Stromal cell of bone marrow (primary cell): ENCODE measurements at places on chromosomes 7 and 10.

GRCh38 chr7:16084370-16084769 is 337.0 kb downstream of the CRPPA start:
- no peak for DNase-seq

GRCh38 chr7:113775401-113775800 is 143.4 kb downstream of the PPP1R3A start:
- DNase-seq: no peak

DNA sequence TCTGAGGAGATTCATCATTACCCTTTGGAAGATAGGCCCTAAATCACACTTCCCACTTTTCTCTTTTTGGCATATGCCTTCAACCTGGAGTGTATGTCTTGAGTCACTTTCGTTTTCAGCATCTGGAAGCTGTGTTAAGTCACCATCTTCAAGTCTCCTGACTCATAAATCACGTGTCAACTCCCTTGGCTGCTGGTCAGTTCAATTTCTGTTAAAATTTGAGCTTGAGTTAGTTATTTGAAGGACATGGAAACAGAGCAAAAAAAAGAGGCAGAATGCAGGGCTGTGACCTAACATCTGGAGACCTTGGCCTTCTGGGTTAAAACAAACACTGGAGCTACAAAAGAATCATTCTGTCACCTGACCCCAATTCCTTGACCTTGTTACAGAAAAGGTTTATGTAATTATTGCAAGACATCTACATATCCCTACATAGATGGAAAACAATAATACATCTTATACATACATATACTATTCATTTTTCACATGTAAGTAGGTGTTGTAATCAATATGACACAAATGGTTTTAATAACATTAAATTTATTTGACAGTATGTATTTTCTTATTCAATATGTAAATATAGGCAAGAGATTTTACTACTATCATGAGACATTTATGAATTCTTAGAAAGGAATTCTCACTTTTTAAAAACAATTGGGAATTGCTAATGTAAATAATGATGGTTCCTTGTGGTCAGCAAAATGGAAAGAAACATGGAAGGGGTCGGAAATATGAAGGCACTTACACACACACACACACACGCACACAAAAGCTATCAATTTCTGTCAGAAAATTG is 169.7 kb upstream of the PHYHIPL start:
- peak; percentile 89 for DNase-seq

GRCh38 chr7:100694098-100694745 is at the start of gene GIGYF1:
GIGYF1 (minus strand) TSS chr7:100694250; CDS start chr7:100688238, 6,012 bp downstream.
- no peak for DNase-seq

- no peak for DNase-seq
These were observed 365.1 kb upstream of the NFE2L3 start for GRCh38 chr7:25786936-25787335.

DNA sequence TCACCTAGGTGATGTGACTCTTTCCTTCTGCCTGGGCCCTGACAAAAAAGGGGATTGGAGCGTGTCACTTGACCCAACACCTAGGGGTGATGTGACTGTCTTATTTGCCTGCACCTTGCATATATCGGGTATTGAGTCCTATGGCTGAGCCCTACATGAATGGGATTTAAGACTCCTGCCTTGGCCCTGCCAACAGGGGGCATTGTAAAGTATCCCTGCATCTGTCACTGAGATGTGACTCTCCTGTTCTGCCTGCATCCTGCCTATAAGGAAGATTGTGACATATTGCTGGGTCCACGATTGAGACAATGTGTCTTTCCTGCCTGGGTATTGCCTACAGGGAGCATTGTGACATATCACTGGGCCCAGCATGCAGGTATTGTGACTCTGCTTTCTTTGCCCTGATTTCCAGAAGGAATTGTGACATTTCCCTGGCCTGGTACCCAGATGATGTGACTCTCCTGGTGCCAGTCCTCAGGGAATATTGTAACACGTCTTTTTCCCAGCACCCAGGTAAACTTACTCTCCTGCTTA is 14.2 kb upstream of the ZNF107 start:
- DNase-seq: no peak

GRCh38 chr10:90751107-90751997 is 106.5 kb downstream of the HTR7 start:
- DNase-seq: peak; percentile 10

GRCh38 chr7:98038321-98038720 is 48.3 kb upstream of the OCM2 start:
- DNase-seq: no peak

- no peak for DNase-seq
These were observed 710.4 kb downstream of the TNS3 start for GRCh38 chr7:46871516-46871915.

DNA sequence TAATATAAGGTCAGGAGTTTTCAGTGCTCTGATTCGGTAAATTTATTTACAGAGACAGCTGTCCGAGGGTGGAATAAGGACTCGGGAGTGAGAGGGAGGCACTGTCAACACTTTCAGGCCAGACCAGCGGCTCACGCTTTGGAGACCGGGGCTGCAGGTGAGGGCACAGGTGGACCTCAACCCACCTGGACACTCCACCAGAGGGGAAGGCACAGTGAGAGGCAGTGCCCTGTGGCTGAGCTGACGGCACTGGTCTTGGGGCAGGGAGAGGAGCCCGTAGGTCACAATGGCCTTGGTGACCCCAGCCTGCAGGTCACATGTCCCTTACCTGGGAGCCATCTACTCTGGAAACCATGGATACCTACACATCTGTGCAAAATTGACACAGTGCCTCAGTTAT is 315.1 kb downstream of the ADARB2 start:
- DNase-seq: no peak

DNA sequence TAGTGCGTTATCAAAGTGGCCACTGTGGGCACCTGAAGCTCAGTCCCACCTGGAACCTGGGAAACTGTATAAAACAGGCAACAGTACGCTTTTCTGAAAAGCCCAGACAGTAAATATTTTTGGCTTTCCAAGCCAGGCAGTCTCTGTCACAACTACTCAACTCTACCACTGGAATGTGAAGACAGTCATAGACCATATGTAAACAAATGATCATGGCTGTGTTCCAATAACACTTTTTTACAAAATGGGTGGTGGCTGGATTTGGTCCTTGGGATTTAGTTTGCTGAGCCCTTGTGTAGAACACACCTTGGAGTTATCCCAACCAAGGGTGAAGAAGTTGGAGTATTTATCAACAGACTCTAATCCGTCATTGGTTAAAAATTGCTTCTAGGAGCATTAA is 259.9 kb downstream of the SKIDA1 start:
- DNase-seq: no peak

DNA sequence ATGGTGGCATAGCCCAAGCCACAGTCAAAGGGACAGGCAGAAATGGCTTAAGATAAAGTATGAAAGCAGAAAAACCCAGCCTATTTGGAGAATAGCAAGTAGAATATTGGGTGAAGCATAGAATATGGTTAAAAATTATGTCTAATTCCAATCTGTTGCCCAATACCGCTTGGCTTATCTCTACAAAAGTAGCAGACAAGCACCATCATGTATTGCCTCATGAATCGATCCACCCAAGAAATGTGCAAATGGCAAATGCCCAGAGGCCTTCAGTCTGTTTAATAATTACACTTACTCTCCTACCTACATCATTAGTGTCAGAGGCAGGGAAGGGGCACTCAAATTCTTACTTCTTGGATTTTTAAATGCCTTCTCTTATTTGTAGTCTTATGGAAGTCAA is 130.9 kb upstream of the ADAM12 start:
- DNase-seq: no peak

DNA sequence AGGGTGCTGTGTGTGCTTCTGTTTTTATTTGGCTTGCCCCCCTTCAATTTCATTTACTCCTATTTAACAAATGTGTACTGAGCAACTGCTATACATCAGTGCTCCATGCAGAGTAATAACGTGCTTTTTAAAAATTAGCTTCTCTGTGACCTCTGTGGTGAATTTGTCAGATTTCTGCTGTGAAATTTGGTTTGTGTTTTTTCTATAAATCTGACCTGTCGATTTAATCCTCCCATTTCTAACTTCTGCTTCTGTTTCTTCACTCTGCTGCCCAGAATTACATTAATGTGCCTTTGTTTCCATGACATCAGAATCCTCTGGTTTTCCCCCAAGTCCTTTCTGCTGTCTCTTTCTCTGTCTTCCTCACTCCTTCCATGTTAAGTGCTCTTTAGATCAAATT is 123.8 kb upstream of the CACNA2D1 start:
- DNase-seq: no peak

GRCh38 chr7:134246761-134247160 is 70.0 kb downstream of the SLC35B4 start:
- no peak for DNase-seq

- no peak for DNase-seq
These were observed 45.4 kb downstream of the DKK1 start for GRCh38 chr10:52359441-52359840.

DNA sequence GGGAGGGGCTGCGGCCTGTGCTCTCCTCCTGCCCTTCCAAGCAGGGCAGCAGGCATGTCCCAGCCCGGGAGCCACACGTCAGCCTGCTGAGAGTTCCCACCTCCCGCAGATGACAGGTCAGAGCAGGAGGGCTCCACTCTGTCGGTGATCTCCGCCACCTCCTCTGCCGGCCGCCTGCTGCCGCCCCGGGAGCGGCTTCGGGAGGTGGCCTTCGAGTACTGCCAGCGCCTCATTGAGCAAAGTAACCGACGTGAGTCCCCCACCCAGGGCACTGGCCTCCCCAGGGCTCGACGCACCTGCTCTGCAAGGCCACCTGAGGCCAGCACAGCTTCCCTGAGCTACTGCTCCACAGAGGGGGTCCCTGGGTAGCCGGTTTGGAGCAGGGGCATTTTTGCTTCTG is 9.4 kb downstream of the AP5Z1 start:
- DNase-seq: no peak

DNA sequence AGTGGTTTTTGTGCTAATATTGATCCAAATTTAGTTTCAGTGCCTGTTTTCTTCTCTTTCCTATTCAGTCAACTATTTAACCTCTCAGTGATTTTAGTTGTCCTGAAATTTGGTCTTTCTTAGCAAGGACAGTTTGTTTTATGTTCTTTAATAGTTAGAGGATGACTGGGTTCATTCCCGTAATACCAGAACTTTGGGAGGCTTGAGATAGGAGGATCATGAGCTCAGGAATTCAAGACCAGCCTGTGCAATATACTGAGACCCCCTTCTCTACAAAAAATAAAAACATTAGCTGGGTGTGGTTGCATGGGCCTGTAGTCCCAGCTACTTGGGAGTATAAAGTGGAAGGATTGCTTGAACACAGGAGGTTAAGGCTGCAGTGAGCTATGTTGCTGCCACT is 148.3 kb downstream of the EXOC4 start:
- no peak for DNase-seq

DNA sequence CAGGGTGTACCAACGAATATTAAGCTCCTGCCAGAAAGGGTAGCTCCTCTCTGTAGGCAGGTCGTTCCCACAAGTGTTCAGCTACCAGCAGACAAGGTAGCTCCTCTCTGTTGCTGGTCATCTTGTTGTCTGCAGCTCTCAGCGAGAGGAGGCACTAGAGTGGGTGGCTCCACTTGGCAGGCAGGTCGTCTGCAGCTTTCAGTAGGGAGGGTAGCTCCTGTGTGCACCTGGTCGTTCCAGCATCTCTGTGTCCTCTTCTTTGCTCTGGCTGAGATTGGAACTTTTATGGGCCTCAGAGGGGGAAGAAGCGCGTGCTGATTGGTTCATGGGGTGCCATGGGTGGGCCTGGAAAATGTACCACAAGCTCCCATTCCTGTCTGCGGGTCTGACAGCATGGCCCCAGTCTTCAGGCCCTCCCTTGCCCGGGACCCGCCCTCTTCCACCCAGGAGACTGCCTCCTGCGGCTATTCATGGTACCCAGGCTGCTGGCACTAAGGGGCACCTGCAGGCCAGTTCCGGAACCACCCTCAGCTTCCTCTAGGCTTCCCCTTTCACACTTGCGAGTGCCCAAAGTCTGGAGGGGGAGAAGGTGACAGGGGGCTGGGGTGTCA is 63.9 kb upstream of the CACNA2D1 start:
- DNase-seq: no peak

DNA sequence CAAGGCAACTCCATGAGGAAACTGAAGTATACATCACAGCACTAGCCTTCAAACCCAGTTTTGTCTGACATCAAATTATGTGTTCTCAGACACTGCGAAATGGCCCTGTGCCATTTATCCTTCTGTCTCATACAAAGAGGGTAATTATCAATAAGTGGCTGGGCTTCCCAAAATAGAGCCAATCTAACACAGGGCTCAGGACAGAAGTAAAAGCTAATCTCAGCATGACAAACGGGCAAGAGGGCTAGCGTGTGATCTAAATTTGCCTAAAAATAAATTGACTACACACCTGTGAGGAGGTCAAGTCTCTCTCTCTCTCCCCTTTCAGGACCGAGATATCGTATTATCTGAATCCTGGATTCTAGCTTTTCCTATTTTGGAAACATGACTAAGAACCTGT is 67.2 kb downstream of the DGKB start:
- DNase-seq: no peak

DNA sequence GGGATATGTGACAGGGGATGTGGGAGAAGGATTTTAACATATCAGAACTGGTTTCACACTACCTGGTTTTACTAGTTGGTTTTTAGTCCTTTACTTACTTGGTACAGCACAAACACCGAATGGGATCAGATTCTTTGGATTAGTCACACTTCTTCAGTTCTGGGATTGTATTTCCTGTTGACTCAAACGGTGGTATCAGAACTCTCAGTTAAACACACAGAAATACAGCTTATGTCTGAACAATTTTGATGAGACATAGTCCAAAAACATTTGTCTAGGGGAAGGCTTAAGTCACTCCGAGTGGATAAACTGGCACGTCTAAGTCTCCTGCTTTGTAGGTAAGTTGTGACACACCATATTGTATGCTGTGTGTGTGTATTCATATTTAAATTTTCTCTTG is 480.5 kb downstream of the PHTF2 start:
- DNase-seq: peak; percentile 62
